Stimulated activated CD4-positive, alpha-beta T cell treated with anti-CD3 and anti-CD28 coated beads, Interleukin-1b, Interleukin-23, amount 100 ng/mL, for 1 hour (primary cell): ENCODE measurements at places on chromosomes 7 and 10.

- DNase-seq = no peak
These were observed 27.3 kb downstream of the DENND11 start for GRCh38 chr7:141674702-141675101.

DNA sequence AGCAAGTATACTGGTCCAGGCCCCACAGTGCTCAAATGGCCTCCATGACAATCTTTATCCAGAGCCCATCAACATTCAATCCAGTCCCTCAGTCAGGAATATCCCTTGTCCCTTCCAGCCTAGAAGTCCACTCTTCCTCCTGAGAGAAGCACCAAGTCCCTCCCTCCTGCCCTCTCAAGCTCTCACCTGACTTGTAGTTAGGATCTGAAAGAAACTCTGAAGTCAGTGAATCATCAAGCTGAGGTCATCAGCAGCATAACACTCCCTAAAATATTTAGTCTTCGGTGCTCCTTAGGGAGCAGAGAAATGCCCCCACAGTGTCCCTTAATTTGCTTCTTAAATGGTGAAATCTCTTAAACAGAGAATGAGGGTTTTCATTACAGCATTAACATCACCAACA is 31.0 kb downstream of the GRM8 start:
- no peak for DNase-seq

- no peak for DNase-seq
These were observed 667.1 kb upstream of the LRRTM3 start for GRCh38 chr10:66258693-66259092.

DNA sequence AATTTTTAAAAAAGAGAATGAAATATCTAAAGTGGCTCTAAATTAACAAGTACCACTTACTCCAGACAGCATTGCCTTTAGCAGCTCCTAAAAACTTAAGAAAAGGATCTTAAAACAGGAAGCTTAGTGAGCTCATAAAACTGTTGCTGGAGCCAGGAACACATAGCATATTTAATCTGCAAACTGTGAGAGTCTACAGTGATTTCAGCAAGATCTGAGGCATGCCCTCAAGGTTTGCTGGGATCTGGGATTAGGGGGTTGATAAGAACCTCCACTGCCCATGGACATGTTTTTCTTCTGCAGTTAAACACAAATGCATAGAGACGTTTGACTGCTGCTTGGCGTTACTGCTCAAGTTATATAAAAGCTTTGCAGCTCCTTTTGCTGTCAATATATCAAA is 3.8 kb downstream of the GLI3 start:
- no peak for DNase-seq

GRCh38 chr10:586151-586550 is 103.3 kb downstream of the DIP2C start:
- no peak for DNase-seq

DNA sequence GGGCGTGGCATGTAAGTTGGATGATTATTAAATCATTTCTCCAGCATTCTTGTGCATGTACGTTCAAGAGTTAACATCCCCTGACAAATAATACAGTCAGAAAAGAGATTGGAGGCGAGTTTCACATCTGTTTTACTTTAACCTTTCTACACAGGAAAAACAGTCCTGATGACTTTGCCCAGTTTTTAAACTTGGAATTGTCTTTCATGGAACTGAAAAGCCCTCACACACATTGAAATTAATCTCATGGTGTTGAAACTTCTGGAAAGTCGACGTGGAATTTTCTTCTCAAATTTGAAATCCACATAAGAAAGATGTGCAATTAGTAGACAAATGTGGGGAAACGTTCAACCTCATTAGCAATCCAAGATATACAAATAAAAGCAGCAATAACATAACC is 31.2 kb upstream of the ZNF438 start:
- no peak for DNase-seq

- DNase-seq = no peak
These were observed 887.4 kb downstream of the REEP3 start for GRCh38 chr10:64408391-64409183.

DNA sequence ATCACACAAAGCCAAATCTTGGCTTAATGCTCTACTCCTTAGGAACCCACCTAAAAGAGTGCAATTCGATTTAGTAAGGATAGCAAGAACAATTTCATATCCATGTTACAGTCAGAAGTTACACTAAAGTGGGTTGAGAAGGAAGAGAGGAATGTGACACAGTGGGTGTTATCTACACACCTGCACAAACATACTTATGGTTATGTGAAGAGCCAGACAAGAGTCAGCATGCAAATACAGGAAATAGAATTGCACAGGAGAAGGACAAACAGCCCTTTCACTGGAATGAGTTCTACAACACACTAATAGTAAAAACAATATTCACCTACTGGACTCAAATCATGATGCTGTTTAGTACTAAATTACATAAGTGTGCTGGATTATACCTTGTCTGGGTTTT is 262.8 kb downstream of the DGKB start:
- no peak for DNase-seq

GRCh38 chr10:93716766-93717165 is 14.4 kb upstream of the FRA10AC1 start:
- DNase-seq = no peak

GRCh38 chr10:9823268-9823930 is 1194.3 kb upstream of the CELF2 start:
- DNase-seq = no peak

DNA sequence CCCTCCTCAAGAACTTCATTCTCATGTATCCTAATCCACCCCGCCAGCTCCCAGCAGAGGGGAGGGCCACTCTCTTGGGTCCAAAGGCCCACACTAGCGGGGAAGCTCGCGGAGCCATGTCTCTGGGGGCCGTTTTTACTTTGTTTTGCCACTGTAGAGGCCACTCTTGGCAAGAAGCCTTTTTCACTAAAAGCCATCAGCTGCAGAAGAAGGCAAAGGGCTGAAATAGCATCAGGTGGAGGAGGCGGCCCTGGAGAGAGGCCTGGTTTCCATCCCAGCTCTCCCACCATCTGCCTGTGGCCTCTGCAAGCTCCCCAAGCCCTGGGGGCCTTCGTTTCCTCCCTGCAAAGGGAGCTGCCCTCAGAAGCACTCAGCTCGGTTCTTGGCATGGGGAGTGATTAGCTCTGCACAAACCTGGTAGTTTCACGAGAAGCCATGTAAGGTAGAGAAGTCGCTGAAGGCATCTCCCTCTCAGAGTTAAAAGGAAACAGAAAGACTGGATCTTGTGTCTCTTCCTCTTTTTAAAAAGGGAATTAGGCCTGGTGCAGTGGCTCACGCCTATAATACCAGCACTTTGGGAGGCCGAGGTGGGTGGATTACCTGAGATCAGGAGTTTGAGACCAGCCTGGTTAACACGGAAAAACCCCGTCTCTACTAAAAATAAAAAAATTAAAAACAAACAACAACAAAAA is 70.3 kb downstream of the PARP12 start:
- DNase-seq = no peak

GRCh38 chr7:486216-486743 is 33.4 kb downstream of the PDGFA start:
- DNase-seq = no peak

DNA sequence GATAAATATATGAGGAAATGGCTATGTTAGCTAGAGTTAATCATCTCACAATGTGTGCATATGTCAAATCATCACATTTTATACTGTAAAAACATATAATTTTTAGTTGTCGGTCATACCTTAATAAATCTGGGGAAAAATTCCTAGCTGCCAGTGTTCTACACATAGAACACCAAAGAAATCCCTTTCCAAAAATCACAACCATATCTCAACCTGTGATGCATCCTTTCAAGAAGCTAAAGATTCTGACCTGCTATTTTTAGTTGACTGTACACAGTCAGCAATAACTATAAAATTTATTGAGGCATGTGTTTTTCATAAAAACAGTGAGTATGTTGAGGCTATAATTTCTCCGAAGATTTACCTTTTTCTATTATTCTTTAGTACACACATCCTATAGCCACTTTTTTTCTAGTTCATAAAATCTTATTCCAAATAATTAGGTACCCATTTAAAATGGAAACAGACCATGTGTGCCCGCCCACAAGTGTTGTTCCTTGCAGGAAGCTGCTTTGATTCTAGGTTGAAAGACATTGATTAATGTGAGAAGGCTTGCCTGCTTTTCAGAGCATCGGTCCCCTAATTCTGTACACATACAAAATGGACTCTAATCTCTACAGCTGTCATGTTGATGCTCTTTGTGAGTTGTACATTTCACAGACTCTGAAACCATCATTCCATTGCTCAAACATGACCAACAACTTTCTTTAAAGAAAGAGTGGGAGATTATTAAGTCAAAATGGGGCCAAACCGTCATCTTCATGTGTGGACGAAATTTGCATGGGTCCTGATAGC is 117.5 kb upstream of the LRRN3 start:
- DNase-seq = no peak

GRCh38 chr10:26455567-26456315 is 17.6 kb downstream of the APBB1IP start:
- DNase-seq = no peak

- DNase-seq = no peak
These were observed 256.2 kb upstream of the CACNA2D1 start for GRCh38 chr7:82699773-82700186.

DNA sequence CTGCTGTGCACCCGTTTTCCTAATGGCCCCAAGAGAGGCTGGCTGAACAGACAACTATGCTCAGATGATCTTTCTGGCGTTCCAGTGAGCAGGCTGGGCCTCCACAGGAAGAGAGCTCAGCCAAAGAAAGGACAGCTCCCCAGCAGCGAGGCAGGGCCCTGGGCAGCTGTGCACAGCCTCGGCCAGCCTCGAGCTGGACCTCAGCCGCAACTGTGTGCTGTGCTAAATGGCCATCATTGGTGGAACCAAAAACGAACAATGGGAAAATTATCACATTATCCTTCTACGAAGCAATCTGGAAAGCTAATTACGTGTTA is 97.5 kb downstream of the CTBP2 start:
- no peak for DNase-seq

- no peak for DNase-seq
These were observed 9.8 kb upstream of the UMAD1 start for GRCh38 chr7:7630626-7631329.

- DNase-seq = no peak
These were observed 39.8 kb downstream of the RGS10 start for GRCh38 chr10:119502618-119503155.

DNA sequence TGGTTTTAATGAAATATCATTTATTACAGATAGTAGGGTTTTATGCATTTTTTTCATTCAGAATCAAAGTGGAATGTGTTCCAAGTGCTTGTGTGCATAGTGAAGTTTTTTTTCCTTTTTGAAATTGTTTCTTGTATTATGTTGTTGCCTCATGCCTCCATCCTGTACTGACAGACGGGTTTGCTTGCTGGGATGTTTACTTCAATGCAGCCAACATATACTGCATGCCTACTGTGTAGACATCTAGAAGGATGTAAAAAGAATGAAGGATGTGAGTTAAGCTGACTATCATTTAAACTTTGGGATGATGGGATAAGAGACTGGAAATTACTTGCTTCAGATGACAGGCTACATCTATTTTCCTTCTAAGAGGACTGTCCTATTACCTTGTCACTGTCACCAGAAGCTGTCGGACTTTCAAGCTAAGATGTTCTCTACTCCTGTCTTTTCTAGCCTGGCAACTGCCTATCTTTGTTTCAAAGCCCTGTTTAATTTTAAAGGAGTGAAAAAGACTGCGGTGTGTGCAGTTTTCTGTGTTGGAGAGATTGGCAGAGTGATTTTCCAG is 243.7 kb downstream of the CDK14 start:
- DNase-seq = no peak

DNA sequence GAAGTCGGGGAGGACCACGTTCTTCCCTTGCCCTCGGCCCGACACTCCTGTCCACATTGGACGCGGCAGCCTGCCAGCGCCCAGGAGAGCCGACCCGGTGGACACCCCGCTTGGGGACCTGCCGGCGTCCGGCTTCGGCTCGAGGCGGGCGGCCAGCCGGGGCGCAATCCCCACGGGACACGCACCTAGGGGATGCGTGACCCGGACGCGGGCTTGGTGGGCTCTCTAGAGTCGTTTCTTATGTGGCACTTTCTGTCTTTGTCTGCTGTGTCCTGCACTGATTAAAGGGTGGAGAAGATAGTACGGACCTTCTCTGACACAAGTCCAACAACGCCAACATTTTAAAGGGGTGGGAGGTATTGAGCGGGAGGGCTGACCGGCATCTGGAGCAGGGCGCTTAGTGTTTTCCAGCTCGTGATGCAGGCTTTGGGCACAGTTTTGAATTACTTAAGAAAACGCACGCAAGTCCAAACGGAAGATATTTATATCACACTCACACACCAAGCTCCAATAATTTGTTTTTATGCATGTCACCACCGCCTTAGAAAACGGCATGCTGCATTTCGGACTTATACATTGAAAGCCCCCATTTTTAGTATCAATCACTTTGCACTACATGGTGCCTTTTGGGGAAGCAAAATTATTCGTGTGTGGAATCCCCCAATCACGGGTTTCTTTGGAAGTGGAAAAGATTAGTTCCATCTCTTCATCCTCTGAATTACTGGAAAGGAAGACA is 3.9 kb upstream of the SPAG6 start:
- no peak for DNase-seq

- DNase-seq = no peak
These were observed 118.1 kb downstream of the ZNF365 start for GRCh38 chr10:62492012-62492869.

- DNase-seq = no peak
These were observed 45.0 kb downstream of the ESYT2 start for GRCh38 chr7:158784270-158784669.

DNA sequence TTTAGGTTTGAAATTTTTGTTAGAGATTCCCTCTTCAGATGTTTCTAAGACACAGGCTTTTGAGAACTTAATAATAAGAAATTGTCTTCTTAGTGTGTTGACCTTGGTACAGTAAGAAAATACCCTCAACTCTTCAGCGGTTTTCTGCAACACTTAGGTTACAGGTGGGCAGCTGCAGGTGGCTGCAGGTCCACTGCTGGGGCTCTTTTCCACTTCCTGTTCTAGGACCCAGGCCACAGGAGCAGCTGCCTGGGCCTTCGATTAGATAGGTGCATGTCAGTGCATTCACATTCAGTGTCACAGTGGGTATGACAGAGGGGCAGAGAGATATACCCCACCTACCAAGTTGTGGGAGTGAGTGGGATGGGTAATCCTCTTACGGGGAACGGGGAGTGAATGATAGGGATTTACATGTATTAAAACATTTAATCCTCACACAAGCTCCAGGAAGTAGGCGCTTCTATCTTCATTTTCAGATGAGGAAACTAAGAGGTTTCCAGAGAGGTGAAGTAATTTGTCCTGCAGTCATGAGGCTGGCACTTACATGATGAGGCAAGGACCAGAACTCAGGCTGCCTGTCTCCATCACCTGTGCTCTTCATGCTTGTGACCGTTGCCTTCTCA is 20.2 kb upstream of the SUV39H2 start:
- no peak for DNase-seq

DNA sequence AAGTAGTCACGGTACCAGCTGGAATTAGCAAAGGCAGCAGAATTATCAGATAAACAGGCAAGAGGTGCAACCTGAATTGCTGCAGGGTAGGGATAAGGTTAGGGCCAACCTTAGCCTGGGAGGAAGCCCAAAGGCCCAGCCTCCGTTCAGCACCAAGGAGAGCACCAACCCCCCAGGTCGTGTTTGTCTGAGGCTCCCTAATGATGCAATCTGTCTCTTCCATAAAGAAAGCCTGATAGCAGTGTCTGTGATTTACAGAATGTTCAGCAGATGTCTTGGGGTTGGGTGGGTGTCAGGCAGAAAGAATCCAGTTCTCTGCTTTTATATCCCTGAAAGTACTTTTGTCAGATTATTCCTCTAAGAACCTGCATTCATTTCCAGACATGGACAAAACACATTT is 328.4 kb upstream of the AOAH start:
- DNase-seq = no peak
